Stimulated activated CD4-positive, alpha-beta T cell treated with anti-CD3 and anti-CD28 coated beads, Interleukin-2, amount 100 ng/mL, for 48 hours (primary cell): ENCODE measurements at places on chromosomes 11 and 22.

DNA sequence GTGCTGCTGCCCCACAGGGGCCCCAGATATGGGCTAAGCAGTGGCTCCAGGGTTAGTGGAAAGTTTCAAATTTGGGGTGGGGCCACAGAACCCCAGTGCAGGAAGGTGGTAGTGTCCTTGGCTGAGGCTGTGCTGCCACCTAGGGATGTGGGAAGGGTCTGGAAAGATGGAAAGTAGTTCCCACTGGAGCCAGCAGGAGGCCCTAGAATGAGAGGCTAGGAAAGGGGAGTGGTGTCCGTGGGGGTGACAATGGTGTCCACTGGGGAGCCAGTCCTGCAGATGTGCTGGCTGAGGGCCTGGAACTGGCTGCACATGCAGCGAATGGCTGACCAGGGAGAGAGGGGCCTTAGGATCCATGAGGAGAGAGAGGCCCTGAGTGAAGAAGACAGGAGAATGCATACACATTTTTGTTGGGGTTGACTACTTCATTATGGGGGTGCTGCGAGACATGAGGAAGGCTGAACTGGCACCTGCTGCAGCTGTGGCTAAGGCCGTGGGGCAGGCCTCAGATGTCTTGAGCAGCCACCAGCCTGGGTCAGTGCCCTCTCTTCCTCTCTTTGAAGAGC is 21.1 kb downstream of the RFPL3 start:
- DNase-seq, result no peak

DNA sequence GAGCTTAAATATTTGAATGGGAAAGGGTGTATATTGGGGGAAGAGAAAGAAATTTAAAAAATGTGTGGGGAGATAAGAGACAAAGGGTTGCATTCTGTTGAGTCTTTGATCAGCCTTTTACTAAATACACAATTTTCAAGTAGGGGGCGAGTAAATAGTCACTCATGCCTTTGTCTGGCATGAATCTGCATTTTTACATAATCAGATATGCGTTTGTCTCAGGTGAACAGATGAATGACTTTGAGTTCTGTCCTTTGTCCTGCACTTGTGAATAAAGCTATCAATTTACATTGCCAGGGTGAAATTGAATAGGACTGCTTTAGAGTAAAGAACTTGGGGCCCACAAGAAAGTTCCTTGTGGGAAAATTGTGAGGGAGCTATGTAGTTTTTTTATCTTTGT is 523.6 kb upstream of the LUZP2 start:
- no peak for DNase-seq

GRCh38 chr22:30325065-30325720 is 1.5 kb downstream of the TBC1D10A start:
- DNase-seq, result no peak

DNA sequence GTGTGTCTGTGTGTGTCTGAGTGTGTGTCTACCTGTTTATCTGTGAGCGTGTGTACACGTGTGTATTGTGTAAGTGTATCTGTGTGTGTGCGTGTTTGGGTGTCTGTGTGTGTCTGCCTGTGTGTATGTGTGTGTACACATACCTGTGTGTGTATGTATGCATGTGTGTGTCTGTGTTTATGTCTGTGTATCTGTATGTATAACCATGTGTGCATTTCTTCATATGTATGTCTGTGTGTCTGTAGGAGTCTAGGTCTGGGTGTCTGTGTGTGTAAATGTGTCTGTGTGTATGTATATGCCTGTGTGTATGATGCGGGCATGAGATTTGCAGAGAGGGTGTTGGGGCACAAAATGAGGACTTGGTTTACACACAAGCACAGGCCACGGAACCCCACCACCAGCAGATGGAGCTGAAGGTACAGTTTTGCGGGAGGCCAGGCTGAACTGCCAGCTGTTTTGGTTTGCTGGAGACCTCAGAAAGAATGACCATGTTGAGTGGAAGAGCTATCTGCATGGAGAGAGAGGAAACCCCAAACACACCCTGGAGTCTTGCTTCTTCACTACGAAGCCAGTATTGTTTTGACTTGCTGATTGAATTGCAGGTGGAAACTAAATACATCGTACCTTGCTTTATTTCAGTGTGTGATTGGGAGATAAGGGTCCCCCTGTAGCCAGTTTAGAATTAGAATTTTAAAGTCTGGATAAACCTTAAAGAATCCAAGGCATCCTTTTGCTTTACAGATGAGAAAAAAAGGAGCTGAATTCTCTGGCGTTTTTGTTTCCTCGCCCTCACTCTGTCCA is 497.2 kb downstream of the NTM start:
- DNase-seq, result no peak

- no peak for DNase-seq
Observed at GRCh38 chr11:74957937-74958629, 9.0 kb downstream of the SPCS2 start.

DNA sequence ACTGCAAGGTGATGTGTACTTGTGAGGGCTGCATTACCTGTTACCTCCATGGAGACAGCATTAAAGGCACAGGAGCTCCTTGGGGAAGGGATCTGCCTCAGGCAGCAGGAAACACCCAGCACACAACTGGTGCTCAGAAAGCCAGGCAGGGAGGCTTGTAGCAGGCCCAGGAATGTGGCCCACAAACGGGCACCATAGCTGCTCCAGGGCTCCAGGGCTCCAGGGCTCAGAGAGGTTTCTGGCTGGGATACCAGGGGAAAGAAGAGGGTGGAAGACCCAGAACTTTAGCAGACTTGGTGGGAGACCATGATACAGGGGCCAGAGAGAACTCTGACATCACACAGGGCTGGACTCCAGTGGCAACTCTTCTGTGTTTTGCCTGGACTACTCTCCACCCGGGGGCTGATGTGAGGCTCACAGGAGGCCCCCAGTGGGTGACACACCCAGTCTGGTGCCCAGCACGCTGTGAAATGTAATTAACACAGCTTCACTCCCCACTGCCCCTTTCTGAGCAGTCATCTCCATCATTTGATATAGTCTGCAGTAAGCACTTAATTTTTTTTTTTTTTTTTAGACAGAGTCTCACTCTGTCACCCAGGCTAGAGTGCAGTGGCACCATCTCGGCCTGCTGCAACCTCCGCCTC is 14.7 kb upstream of the SULT4A1 start:
- DNase-seq, result no peak

- no peak for DNase-seq
Observed at GRCh38 chr11:132864811-132865576, 667.3 kb downstream of the OPCML start.

GRCh38 chr22:36940676-36941075 is 27.2 kb downstream of the CSF2RB start:
- no peak for DNase-seq

GRCh38 chr11:95296165-95296564 is 65.2 kb upstream of the SESN3 start:
- no peak for DNase-seq

- no peak for DNase-seq
Observed at GRCh38 chr11:44753961-44754645, 27.3 kb downstream of the TSPAN18 start.

DNA sequence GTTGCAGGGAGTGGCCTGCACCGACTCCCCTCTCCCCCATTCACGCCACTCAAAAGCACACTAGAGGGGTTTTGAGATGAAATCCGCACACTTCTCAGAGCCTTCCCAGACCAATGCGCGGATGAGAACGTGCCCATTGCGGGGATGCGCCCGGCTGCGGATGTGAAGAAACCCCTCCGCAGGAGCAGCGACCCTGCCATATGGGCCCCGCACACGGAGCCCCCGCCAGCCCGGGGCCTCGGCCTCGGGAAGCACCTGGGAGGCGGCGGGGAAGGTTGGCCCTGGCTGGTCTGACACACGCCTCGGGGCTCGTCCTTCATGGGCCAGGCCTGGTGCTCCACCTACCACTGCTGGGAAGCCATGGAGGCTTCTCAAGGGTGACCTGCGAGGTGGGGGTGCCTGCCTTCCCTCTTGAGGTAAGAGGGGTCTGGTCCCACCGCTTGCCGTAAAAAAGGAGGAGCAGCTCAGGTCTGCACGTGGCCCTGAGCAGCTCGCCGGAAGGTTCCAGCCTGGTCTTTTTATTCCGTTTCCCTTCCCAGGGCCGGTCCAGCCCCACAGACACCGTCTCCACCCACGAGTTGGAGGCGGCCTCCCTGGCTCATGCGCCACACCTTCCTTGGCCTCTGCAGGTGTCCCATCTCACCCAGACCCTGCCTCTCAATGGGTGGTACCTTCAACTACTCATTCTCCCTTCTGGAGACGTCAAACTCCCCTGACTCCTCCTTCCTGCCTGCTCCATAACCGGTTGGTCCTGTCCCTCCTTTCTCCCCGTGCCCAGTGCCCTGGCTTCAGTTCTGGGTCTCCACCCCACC is 39.4 kb downstream of the TRMU start:
- no peak for DNase-seq

- no peak for DNase-seq
Observed at GRCh38 chr11:93053864-93054263, 84.4 kb downstream of the MTNR1B start.

GRCh38 chr11:4919250-4919649 is at the start of gene OR51G2:
Gene OR51G2 (minus strand): TSS chr11:4919350. CDS start chr11:4915663, 3,687 bp downstream.
- DNase-seq, result no peak

DNA sequence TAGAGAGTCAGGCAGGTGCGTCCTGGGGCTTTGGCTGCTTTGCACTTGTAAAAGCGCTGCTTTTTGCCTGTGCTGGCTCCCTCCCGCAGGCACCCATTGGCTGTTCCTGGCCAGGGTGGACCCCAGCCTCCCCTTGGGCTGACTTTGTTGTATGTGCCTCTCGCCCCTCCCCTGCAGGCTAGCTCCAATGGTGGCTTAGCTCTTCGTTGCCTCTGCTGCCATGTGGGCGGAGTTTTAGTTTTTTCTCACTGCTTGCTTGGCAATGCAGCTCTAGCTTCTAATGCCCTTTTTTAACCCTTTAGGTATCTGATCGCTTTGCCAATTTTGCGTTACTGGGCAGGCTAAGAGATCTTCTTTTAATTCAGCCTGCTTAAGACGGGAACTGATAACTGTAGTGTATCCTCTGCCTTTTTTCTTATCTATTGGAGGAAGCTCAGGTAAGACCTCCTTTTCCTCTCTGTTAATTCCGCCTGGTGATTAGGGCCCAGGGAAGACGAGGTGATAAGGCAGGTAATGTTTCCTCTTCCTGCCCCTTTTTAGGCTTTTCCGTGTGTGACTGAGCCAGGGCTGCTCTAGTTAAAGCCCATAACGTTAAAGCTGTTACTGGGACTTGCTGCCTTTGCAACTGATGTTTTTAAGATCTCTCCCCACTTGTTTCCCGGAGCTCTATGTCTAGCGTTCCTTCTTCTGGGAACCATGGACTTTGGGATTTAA is 11.7 kb upstream of the GLYATL1 start:
- no peak for DNase-seq

GRCh38 chr11:58788355-58789023 is 56.0 kb downstream of the GLYATL2 start:
- DNase-seq, result peak; percentile 18
